CD4-positive, alpha-beta T cell (primary cell): ENCODE measurements at places on chromosomes 5 and 9.

DNA sequence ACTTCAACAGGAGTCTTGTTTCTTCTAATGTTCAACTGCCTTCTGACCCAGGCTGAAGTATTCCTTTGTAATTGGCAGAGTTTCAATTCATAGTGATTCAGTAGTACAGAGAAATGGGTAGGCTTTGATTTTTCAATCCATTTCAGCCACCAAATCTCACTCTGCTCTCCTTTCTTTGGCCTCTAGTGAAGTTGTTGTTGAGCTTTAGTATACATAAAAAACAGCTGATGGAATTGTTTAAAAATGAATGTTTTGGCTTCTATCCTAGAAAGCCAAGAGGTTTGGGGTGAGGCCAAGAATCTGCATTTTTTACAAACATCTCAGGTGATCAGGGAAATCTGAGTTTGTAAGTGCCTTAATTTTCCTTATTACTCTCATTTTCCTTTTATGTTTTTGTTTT lies 182.9 kb upstream of the MAP1B start:
- no peak for DNase-seq

GRCh38 chr5:115626445-115626823 lies 598 bp upstream of the TMED7 start:
- DNase-seq = no peak

DNA sequence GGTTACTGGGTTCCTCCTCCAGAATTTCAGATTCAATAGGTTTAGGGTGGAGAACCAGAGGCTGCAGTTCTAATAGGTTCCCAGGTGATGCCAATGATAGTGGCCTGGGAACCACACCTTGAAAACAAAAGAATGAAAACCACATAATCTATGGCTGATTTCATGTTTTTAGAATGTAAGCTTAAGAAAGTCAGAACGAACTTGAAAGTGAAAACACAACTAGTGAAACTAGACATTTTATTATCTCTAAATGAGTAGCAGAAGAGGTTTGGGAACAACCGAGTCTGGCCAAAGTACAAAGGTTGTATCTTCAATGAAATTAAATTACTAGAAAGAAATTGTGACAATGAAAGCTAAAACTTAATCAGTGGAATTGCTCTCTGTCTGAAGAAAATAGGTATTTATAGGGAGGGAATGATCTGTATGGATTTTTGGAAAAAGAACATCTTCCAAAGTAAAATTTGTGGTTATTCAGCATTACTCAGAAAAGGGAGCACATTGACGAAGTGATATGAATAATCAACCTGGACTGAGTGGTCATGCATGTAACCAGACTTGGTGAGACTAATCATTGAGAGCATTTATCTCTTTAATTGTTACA lies 24.9 kb upstream of the CEP120 start:
- no peak for DNase-seq

DNA sequence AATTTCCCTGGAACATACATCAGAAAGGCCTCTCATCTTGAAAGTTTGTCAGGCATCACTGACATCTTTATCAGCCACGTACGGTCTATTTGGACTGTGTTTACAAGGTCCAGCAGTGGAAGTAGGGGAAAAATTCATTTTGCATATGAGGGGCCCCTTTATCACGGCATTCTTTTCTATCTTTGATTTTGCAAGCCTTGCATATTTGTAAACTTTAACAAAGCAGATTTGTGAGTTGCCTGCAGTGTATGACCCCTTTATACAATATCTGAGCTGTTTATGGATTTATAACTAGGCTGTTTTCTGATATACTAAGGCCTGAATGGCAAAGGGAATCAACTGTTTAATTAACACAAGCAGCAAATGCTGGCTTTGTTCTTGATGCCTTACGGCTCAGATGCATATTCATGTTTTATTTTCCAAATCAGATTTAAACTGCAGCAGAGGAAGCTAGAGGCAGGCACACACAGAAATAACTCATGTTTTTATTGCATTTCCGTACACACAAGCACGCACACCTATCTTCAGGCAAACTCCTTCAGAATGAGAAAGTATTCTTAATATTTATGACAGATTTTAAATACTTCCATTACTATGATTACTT lies 61.1 kb downstream of the CD180 start:
- DNase-seq = no peak

GRCh38 chr5:155021842-155022241 lies 8.3 kb downstream of the KIF4B start:
- DNase-seq = no peak

DNA sequence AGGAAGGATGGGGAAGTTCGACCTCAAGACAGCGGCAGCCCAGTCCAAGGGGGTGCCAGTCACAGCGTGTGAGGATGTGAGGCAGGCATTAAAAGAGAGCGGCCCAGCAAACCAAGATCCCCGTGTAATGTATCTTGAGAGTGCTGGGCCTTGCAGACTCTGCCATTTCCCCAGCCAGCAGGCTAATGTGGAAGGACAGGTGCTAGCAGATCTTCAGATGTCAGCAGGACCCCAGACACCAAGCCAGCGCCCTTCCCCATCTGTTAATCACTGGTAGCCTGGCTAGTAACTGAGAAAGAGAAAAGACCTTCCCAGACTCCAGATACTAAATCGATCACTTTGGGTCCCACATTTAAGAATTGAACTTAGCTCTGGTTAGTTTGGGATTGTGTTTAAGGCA lies 62.2 kb downstream of the NTRK2 start:
- no peak for DNase-seq

- no peak for DNase-seq
These were observed 1.3 kb downstream of the BRD9 start for GRCh38 chr5:891117-891836.

DNA sequence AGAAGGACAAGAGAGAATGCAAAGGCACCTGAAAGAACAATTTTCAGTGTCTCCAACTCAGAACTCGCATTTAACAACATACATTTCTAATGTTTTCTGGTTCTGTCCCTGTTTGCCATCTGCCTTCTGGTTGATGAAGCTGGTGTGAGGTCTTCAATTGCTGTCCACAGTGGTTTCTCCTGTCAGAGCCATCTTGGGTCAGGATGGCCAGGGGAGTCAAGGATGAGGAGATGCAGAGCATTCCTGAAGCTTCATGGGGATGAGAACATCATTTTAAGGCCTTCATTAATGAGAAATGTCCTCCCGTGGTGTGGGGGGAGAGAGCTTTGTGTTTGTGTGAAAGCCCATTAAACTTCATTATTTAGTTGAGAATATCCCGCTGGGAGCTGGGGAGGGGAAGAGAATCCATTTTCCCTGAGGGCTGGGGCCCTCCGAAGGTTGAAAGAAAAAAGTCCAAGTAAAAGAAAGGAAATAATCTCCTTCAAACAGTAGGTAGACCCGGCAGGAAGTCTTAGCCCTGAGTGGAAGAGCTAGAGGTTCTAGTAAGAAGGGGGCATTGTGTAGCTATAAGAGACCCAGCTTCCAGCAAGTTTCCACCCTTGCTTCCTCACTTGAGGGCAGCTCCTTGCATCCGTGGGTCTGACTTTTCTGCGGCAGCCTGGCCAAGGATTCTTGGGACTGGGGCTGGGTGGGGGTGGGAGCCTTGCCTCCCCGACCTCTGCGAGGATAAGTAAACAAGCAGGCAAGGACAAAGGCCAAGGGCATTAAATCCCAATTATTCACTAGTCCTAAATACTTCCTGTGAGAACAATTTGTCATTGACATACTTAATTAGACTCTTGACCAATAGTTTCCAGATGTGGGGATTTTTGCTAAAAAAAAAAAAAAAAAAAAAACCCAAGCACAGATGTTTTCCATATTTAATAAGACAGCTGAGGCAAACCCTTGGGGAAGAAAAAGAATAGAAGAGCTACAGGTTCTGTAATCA lies 119.2 kb downstream of the MSX2 start:
- DNase-seq = no peak

- no peak for DNase-seq
These were observed 57.8 kb upstream of the GLRX start for GRCh38 chr5:95880081-95880926.

DNA sequence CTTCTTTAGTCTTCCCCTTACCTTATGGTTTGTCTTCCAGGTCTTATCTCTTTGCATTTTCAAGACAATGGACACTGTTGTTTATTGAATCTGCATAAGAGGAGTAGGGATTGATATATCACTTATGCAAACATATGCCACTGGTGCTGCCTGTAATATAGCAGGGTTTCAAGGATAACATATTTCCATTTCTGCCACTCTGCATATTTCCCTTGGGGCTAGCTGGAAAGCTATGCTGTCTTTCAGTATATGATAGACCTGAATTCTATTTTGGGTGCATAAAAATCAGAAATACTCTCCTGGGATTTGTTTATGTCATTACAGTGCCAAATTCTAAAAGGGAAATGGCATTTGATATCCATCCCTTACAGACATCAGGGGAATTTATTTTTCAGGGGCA lies 400.2 kb downstream of the TLR4 start:
- DNase-seq = no peak

DNA sequence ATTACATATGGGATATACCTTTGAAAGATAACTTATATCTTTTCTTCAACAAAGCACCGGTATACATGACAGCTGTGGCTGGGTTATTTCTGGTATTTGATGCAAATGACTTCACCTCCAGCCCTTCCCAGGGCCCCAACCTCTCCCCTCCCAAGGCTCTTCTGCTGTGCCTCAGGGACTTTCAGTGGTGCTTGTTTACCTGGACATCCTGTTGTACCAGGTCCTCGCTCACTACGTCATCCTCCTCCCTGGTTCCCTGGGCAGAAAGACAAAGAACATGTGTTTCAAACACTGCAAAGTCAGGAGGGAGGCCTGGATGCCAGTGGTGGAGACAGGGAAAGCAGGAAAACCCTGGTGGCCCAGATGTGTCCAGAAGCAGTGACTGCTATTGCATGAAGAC lies 23.4 kb downstream of the ANXA6 start:
- no peak for DNase-seq

- DNase-seq = no peak
These were observed 122.5 kb downstream of the MCTP1 start for GRCh38 chr5:95162231-95162992.

GRCh38 chr9:70600506-70600905 lies 186.0 kb upstream of the KLF9 start:
- DNase-seq = no peak

GRCh38 chr5:111553868-111554267 lies 41.5 kb upstream of the STARD4 start:
- no peak for DNase-seq

DNA sequence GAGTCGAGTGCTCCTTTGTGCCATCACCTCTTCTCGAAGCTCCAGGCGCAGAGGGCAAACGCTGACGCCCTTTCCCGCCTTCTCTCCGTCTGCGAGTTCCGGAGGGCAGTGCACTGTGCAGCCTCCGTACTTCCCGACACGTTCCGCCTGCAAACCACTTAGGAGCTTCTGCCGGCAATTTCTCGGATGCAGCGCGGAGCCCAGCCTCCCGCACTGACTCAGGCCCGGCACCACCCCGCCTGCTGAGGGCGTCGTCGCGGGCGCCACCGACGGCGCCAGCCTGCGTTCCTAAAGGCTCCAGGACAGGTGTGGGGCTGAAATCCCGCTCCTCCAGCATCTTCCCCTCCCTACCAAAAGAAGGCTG lies 9.3 kb upstream of the TRIM36 start:
- no peak for DNase-seq

GRCh38 chr5:2385818-2386217 lies 365.7 kb downstream of the IRX2 start:
- DNase-seq = no peak

DNA sequence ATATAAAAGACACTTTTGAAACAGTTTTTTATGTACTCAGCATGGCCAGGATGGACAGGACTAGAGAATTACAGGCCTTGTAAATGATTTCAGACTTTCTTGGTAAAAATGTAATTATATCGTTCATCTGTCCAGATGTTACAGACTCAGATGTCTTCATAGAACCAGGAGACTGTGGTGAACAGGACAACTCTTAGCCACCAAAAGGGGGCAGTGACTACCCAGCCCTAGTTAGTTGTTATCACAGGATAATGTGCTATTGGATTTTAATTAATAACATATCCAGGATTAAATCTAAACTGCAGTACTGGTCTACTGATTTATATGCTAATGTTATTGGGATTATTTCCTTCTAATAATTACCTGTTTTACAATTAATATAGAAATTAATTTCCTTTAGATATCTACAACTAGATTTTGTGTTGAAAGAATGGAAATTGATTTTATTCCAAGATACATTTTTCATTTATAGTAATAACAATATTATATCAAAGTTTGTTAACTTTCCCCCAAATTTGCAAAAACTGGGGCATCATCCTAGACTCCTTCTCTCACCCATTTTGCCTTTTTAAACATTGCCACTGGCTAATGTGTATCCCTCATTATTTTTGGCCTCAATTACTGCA lies 99.4 kb downstream of the MTREX start:
- DNase-seq = no peak

DNA sequence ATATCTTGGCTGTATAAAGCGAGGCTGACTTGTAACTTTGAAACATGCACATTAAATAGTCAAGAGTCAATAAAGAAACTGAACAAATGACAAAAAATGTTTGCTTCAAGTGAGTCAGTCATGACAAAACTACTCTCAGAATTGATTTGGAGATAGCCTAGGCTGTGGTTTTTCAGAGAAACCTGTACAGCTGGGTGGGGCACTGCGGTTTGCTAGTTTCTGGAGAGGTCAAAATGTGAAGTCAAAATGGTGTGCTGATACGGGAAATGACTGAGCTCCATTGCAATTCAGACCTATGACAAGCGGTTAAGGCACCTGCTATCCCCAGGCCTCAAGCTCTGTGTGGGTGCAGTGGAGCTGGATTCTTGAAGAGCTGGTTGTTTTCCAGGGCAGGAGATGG lies 10.3 kb upstream of the CD180 start:
- peak; percentile 85 for DNase-seq

DNA sequence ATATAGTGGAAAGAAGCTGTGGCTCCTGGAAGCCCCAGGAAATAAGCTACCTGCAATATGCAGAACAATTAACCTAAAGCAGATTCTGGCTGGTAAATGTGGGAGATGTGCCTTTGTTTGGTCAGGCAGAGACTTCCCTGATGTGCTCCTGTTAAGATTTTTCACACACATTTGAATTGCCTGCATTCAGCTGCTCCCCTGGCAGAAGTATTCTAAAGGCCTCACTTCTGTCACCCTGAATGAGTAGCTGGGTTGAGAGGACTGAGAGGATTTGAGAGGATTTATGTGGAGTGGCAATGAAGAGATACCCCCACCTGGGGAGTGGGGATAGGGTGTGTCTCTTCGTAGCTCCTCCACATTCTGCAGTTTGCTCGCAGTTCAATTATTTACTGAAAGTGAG lies 130.5 kb downstream of the ST8SIA4 start:
- no peak for DNase-seq

DNA sequence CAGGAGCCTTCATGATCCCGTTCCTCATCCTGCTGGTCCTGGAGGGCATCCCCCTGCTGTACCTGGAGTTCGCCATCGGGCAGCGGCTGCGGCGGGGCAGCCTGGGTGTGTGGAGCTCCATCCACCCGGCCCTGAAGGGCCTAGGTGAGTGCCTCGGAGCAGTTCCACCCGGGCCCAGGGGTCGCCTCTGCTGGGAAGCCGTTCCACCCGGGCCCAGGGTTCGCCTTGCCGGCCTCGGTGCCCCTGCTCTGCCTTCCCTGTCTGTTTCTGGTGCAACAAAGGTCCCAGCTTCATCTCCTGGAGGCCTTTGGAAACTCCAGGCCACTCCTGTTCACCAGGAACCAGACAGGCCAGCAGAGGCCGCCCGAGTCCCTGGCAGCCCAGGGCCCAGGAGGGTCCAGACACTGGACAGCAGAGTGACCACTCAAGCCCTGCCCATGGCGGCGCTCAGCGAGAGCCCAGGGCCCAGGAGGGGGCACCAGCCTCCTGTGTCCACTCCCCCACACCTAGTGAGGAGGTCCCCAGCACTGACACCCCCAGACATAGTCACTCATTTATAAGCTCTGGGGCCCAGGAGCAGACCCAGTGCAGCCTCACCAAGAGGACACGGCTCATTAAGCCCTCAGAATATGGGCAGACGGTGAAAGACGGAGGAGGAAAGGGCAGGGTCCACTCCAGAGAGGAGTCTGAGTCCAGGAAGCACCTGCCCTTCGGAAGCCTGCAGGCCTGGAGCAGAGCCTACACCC lies 7.5 kb downstream of the SLC6A19 start:
- DNase-seq = no peak
